ENCODE measurements at places on chromosomes 3 and 15.

DNA sequence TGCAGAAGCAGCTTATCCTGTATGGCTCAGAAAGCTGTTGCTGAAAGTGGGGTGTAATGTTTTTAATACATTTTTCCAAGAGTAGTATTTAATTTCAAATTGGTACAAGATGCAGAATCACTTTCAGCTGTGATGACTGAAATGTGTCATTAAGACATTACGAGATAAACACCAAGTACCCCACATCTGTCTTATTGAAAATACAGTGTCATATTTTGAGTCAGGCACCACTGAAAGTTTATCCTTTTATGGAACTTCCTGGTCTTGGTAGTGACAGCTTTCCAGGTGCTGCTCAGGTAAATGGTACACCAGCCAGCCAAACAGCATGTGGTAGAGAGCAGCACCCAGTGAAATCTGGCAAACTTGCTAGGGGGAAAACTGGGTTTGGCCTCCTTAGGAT lies 16.9 kb downstream of the ASTE1 start:
- DNase-seq: no peak

- DNase-seq: no peak
These were observed 12.4 kb downstream of the RTP2 start for GRCh38 chr3:187689984-187690383.

DNA sequence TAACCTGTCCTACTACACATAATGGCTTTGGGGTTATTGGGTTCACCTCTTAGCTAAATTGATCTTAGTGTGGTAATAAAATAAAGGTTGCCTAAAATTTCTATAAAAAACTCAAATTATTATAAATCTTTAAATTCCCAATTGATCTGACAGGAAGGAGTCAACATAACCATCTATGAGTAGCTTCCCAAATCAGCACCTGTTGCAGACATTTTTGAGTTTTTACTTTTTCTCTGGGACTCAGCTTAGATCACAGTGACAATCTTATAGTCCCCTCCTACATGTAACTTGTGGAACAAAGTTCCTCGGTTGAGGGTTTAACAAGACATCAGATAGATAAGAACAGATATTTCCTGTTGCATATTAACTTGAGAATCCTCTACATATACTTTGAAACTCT lies 601.0 kb downstream of the TUSC7 start:
- no peak for DNase-seq

- DNase-seq: no peak
These were observed 323.5 kb downstream of the ULK4 start for GRCh38 chr3:41638381-41638780.

DNA sequence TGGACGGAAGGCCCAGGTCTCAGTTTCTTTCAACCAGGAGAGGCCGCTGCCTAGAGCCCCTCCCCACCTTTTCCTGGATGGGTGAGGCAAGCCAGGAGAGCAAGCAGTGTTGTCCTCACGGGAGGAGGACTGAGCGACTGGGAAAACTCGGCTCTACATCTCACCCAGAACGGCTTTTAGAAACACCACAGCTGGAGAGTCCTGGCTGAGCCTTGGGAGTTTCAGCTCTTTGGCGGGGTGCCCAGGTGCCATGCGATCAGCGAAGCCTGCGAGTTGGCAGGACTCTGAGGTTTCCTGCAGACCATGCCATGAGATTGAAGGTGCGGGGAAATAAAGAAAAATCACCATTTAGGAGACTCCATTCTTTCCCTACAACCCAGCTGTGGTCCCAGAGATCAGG lies 26.0 kb downstream of the PPCDC start:
- no peak for DNase-seq

DNA sequence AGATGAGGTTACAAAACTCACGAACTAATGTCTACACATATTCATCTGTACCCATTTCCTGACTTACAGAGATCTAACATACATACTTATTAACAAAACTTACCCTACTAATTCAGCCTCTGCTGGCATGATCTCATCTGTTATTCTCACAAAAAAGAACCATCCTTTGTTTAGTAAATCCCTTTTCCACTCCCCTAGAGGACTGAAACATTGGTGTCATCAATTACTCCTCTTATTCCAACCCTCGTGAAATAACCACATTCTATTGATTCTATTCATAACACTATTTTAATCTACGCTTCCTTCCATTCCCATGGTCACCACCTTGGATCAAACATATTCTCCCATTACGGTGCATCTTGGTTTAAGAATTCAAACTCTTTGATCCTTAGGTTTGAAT lies 505.9 kb downstream of the SI start:
- DNase-seq: no peak

- DNase-seq: no peak
These were observed 24.6 kb upstream of the RSL24D1 start for GRCh38 chr15:55221090-55222011.

GRCh38 chr3:126947429-126947828 lies 35.5 kb upstream of the PLXNA1 start:
- DNase-seq: no peak

DNA sequence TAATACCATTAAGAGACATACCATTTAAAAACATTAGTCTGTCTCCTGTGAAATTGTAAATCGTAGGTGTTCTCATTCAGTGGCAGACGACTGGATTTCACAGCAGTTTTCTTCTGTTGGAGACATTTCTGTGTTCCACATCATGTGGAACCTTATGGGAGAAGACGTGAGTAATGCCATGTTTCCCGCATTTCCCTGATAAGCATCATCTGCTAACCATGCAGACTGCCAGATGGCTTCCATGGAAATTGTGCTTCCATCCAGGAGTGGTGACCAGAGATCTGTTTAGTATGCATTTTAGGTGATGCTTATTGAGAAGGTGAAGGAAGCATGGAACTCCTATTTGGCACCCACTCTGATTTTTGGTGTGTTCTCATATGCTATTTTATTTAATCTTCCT lies 28.4 kb upstream of the ST3GAL6 start:
- no peak for DNase-seq

GRCh38 chr15:58520464-58520863 lies 88.7 kb downstream of the LIPC start:
- DNase-seq: no peak

DNA sequence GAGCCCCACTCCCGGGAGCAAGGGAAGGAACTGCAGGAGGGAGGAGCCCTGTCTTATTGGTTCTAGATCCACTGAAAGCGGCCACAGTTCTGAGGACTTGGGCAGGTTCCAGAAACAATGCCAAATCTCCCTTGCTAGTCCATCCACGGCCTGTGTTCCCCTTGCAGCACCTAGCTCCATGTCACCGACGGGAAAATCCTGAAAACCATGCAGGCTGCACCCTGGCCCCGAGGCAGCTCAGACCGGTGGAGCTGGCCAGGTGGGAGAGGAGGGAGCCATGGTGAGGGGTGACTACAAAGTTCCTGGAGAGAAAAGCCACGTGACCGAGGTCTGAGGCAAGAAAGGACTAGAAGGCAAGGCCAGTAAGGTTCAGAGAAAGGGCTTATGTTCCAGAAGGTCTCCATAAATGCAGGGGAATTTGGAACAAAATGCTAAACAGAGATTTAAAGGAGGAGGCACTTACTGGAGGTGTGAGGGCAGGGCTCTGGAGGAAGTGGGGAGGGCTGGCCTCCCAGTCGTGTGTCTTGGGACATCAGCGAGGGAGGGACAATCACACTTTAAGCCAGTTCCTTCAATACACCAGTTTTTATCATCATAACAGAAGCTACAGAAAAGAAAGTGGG lies 5.4 kb downstream of the MGLL start:
- DNase-seq: no peak

GRCh38 chr3:195154111-195154791 lies 116.7 kb downstream of the XXYLT1 start:
- no peak for DNase-seq

DNA sequence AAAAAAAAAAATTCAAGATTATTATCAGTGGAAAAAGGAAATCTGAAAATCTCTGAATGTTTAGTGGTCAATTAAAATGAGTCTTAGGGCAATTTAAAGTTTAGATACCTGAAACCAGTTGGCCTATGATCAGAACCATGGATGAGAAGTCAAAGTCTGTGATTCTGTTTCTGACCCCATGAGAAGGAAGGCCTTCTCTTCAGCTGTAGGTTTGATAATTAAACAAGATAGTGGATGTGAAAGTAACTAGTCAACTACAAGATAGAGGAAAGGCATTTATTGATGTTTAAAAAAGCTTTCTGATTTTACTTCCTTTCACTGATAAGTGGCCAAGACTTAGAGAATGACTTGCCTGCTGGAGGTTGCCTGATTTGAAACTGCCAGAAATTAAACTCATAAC lies 8.7 kb downstream of the PLS1 start:
- no peak for DNase-seq

- no peak for DNase-seq
These were observed 73.4 kb upstream of the HACD2 start for GRCh38 chr3:123658118-123658851.

- DNase-seq: no peak
These were observed 18.2 kb downstream of the ABTB1 start for GRCh38 chr3:127690823-127691452.

- no peak for DNase-seq
These were observed 160.0 kb upstream of the TLE3 start for GRCh38 chr15:70257573-70258248.

- DNase-seq: no peak
These were observed 7.6 kb upstream of the GATA2 start for GRCh38 chr3:128500556-128500955.

DNA sequence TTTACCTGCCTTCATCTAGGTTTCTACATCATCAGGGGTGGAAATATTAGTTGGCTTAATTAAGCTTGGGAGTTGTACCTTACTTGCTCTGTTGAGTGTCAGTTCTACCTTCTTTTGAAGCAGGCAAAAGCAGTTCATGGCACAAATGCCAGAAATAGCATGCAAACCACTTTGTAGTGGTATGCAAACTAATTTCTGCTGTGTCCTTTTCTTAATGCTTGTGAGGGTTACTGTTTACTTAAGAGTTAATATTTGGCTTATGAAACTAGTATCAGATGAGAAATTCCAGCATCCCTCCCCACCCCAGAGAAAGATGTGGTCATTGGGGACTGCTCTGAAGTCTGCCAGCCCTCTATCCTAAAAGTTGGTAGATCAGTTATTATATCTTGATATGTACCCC lies 7.1 kb downstream of the ATP2C1 start:
- DNase-seq: no peak

DNA sequence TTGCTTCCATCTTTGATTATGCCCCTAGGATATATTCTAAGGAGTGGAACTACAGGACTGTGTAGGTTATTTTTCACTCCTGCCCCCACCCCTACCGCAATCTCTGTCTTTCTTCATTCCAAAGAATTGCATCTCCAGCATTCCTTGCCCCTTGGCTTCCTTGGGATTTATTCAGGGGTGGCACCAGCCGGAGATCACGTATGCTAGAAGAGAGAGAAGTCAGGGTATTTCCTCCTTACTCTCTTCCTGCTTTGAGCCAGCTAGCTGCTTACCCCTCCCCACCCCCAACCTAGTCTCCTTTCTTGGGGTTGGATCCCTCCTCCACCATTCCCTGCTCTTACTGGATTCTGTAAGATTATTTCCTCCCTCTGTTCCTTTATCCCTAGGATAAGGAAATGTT lies 35.0 kb upstream of the DENND4A start:
- DNase-seq: no peak

DNA sequence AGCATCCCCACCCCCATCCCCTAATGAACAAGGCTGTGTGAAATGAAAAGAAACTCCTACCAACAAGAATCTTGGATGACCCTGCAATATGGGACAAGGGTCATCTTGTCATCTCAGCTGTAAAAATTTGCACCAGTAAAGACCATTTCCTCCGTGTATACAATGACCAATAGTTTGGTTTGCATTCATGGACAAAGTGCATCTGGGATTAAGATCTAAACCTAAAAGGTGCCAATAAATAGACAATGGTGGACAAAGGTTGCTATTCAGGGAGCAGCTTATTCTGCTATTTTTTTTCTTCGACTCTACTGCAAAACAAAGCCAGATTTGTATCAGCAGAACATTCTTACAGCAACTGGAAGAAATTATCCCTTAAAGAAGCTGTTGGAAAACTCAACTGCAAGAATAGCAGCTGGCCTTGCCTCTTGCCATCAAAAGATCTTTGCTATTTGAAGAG lies 8.0 kb downstream of the MGLL start:
- DNase-seq: no peak

GRCh38 chr3:167668651-167669050 lies 14.9 kb upstream of the WDR49 start:
- DNase-seq: no peak

DNA sequence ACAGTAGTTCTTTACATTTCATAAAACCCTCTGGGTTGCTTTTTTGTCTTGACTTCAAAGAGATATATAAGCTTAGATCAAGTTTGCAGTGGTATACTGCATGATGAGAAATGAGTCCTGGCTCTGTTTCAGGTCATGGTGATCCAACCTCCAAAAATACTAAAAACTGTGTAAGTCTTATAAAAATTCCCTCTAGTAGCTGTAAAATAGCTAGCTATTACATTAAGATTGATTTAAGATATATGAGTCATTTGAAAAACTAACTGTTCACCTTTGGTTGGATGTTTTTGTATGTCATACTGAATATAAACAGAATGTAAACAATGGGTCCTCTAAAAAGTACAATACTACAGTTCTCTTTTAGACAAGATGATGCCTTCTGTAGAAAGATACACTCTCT lies 879.2 kb downstream of the ROBO1 start:
- no peak for DNase-seq

GRCh38 chr3:193743702-193744047 lies 150.7 kb downstream of the OPA1 start:
- DNase-seq: no peak

DNA sequence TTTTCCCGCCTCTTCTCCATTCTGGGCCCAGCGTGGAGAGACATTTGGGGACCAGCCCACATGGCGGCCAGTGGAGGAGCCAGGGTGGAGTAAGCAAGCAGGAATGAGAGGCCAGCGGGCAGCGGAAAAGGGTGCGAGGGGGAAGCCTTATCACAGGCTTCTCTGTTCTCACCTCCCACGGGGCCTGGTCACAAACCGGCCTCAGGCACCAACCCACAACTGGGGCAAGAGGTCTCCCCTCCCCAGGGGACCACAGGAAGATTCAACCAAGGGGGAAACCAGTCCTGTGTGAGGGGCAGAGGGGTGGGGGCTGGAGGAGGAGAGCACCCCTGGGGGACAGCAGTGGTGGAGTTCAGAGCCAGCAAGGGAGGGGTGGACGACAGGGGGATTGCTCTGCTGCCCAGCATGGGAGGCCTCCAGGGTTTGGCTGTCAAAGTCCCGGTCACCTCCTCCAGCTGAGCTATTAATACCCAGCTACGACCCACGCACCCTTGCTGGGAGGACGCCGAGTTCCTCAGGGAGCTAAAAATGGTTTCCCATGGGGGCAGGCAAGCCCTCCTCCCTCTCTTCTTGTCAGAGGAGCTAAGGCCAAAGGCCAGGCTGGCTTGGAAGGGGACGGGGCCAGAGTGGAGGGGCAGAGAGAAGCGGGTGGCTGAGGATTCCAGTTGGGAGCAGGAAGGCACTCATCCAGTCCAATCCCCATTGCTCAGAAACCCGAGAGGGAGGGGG lies 23.8 kb upstream of the RPL29 start:
- DNase-seq: no peak

- no peak for DNase-seq
These were observed 2.9 kb downstream of the SHOX2 start for GRCh38 chr3:158103081-158103886.

DNA sequence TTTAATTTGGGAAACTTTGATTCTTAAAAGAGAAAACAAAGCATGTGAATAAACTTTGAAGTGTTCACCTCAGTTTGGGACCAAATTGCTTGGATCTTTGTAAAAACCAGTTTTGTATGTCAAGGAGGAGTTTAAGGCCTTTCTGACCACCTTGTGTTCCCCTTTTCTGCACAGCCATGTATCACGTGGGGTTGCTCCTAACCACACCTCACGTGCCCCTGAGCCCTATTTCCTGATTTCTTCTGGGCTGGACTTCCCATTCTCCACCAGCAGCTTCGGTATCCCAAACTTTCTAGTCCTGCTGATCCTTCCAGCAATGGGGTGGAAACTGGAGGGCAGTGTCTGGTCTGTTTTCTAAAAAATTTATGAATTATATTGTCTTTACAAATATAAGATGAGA lies 76.4 kb upstream of the STT3B start:
- no peak for DNase-seq
